ENCODE measurements at places on chromosomes 2 and 18.

DNA sequence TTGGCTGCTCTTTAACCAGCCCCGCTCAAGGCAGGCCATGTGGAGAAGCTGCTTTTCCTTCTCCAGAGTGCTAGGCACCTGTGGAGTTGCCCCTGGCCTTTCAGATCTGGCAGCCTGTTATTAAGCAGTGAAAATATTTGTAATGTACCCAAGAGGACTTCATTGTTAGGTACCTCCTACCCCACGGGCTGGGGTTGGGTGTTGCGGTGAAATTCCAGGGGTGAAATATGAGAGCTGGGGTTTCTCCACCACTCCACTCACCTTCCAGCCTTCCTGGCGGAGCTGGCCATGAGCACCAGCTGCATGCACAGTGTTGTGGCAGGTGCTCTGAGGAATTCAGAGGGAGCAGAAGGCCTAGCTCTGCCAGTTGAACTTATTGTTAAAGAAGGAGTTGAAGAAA is 39.1 kb downstream of the NTSR2 start:
- peak; percentile 7 for DNase-seq

DNA sequence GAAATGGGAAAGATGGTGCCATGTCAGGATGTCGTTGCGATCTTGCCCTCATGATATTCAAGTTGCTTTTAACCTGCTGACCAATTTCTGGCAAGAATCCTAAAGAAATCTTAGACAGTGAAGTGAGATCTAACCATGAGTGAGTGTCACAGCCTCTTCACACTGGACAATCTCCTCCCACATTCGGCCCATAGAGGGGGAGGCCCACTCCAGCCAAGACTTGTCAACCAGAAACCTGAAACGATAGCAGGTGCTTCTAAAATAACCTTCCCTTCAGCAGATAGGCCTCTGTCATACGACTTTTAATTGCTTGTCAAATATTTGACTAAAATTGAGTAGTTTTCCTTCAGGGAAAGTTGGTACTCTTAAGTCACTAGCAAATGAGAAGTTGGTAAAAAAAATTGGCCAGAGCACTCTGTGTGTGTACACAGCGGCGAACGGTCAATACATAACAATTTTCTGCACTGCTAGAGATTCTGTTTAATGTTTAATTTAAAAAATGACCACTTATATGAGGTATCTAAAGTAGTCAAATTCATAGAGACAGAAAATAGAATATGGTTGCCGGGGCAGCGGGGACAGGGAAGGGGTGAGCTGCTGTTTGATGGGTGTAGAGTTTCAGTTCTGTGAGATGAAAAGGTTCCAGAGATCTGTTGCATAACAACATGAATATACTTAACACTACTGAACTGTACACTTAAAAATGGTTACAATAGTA is 110.2 kb downstream of the VAPA start:
- DNase-seq = peak; percentile 80

GRCh38 chr2:7929281-7929680 is 752.6 kb upstream of the ID2 start:
- no peak for DNase-seq

GRCh38 chr2:226652369-226652768 is 147.3 kb downstream of the IRS1 start:
- no peak for DNase-seq

DNA sequence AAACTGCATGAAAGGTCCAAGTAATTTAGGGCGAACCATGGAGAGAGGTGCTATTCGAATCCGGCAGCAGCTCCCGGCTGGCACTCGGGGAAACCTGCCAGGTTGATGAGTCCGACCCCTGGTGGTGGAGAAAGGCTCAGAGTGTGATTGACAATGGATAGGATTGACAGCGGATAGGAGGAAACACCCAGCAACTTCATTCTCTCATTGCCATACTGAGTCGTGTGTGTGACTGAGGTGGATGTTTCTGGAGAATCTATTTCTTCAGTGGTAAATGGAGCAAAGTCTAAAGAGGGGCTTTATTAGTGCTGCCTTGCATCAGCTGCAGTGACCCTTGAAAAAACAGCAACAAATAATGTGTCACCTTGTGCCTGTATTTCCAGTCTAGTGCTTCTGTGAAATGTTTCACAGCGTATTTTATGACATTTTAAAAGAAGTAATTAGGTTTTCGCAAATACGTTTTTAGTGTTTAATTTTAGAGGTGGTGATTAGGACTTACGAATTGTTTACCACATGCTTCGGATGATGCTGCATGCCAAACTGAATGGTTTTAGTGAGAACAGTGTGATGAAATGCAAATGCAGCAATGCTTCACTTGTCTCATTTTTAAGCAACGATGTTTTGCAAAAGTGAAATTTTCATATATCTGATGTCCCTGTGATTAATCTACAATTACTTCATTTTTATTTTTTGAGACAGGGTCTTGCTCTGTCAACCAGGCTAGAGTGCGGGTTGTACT is 102.0 kb downstream of the DCDC2C start:
- peak; percentile 49 for DNase-seq

DNA sequence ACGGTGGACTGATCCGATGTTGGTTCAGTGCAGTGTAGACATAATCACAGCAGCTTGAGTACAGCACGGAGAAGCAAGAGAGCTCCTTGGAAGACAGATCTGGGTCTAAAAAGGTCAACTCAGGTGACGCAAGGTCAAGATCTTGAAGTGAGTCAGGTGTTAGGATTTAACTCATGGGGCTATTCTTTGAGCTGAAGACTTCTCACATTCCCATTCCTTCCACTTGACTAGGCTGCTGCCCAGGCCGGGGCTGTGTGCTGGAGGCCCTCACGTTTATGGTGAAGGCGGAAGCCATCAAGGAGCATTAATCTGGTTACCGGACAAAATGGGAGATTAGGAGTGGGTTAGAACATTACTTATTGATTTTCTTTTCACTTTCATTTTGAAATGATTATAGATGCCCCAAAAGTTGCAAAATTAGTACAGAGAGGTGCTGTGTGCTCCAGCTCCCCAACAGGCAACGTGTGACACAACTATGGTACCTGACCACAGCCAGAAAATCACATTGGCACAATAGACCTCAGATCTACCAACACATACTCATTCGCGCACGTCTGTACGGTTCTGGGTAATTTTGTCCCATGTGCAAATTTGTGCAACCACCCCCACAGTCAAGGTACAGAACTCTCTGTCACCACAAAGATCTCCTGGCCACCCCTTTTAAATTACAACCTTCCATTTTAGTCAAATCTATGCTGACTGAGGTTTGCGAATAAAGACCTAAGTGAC is 77.6 kb upstream of the SEC11C start:
- DNase-seq = no peak

DNA sequence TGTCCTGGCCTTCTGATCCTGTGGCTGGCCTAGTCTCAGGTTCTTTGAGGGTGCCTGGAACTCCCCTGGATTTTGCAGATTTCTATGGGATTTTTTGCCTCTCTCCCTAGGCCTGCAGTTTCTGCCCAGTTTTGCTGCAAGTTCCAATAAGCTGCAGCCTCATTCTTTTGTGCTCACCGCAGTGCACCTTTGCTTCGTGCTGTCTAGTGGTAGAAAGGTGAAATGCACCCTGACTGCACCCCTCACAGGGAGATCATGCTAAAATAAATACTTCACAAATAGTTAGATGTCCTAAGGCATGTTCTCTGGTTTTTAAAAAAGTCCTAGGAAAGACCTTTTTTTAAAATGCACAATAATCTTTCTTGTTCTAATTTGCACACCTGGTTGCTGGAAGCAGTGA is 72.5 kb downstream of the GNAL start:
- peak; percentile 3 for DNase-seq

- DNase-seq = no peak
These were observed 16.0 kb downstream of the ASPRV1 start for GRCh38 chr2:69945441-69945840.

DNA sequence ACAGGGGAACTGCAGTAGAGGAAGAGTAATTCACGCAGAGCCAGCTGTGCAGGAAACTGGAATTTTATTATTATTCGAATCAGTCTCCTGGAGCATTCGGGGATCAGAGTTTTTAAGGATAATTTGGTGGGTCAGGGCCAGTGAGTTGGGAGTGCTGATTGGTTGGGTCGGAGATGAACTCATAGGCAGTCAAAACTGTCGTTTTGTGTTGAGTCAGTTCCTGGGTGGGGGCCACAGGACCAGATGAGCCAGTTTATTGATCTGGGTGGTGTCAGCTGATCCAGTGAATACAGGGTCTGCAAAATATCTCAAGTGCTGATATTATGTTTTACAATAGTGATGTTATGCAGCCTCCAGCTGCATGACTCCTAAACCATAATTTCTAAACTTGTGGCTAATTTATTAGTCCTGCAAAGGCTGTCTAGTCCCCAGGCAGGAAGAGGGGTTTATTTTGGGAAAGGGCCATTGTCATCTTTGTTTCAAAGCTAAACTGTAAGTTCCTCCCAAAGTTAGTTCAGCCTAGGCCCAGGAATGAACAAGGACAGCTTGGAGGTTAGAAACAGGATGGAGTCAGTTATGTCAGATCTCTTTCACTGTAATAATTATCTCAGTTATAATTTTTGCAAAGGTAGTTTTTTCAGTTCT is 67.0 kb downstream of the ASAP2 start:
- DNase-seq = no peak

GRCh38 chr2:57180042-57180567 is 866.5 kb upstream of the VRK2 start:
- DNase-seq = no peak

DNA sequence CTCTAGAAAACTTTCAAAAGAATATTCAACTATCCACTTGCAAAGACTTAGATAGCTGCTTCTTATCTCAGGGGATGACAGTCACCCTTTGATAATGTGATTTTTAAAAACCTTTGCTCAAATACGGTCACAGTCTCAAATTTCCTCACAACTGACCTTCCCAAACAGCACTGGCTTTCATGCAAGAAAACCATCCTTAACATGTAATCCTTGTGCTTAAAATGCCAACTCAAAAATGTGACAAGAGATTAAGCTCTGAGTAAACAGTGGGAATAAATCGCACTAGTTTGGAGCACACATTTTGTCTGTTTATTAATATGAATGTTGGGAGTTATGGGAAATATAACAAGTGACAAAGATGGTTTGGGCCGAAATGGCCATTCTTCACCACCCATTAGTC is 87.5 kb upstream of the CCBE1 start:
- DNase-seq = no peak

DNA sequence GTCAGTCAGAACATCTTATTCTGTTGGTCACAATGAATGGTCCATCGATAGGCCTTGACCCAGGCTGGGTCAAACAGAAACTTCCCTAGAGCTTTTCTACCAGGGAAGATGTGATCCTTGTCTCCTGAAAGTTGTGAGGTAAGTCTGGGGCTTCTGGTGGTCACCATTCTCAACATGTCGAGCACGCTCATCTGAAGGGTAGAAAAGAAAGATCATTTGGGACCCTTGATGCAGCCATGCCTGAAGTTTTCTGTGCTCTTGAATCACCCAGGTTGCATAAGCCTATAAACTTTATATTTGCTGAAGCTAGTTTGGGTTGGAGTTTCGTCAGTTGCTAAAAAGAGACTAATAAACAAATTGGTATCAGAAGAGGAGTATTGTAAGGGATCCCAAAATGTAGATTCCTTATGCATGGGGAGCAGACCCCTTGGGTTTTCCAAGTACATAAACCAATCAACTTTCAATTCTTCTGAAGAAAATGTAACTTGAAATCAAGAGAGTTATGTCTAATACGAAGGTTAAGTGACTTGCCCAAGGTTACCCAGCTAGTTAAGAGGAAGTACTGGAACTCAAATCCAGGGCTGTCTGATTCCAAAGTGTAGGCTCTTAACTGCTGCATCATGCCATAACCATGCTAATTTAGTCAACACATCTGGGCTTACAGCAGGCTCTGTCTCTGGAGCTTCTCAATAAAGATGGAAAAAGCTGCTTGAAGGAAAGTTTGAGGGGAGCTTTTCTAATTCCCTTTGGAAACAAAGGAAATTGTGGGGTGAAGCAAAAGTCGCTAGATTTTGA is 23.2 kb downstream of the TMEM17 start:
- DNase-seq = no peak

GRCh38 chr2:173054466-173054865 is 21.2 kb upstream of the MAP3K20 start:
- DNase-seq = no peak

GRCh38 chr2:227413371-227413770 is 25.6 kb upstream of the SCYGR1 start:
- DNase-seq = no peak

- DNase-seq = no peak
These were observed 275.1 kb downstream of the AGPS start for GRCh38 chr2:177667626-177668025.

DNA sequence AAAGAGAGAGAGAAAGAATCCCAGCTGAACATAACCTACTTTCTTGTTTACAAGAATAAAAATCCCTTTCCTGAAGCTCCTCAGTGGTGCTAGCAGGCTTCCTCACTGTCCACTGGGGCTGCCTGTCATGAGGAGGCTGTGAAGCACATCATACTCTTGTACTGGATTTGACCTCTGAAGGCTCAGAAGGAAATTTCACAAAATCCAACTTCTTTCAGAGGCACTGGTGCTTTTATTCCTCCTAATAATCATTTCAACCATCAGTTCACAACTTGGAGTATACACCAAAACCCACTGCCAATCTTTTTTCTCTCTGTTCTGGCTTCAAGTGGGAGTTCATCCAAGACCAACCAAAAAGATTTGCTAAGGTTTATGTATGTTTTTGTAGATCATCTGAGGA is 48.5 kb downstream of the TMX3 start:
- no peak for DNase-seq

GRCh38 chr2:38187541-38188011 is 111.6 kb upstream of the CYP1B1 start:
- no peak for DNase-seq

- DNase-seq = peak; percentile 58
These were observed 84.2 kb upstream of the LAPTM4A start for GRCh38 chr2:20135631-20136050.

GRCh38 chr2:203750346-203751068 is 44.1 kb downstream of the CD28 start:
- no peak for DNase-seq

- no peak for DNase-seq
These were observed 159.0 kb upstream of the HAAO start for GRCh38 chr2:42951263-42951938.

DNA sequence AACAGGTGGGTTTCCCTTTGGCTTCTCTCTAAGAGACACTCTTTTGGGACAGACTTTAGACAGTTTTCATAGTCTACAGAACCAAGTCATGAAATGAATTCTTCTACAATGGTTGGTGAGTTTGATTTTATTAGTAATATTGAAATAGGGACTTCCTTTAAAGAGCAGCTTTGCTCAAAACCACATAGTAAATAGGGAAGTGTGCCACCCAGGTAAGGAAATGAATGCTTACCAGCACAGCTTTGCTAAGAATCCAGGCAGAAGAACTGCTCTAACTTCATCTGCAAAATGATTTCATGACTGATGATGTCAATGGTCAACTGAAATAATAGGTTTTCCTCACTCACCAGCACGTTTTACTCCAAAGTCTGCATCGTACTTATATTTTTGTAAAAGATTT is 89.2 kb downstream of the NYAP2 start:
- DNase-seq = no peak

DNA sequence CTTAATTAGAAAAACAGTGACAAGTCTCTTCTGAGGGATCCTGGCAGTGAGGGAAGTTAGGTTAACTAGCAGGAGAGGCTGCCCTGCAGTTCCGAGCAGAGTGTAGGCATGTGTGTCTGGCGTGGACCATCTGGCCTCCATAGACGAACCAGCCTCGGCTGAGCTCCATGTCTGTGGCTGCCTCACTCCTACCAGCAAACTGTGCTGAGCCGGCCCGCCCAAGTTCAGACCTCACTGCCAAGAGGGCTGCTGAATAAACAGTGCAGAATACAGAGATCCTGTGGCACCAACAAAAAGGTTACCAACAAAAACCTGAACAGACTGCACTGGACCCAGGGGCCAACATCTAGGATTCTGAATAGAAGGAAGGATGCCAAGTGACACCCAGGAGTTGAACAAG is 27.3 kb downstream of the INO80C start:
- no peak for DNase-seq

GRCh38 chr18:52652391-52652790 is 312.4 kb downstream of the DCC start:
- DNase-seq = no peak

Data from SHP77 (cell line).